ENCODE measurements at places on chromosomes 5 and 9.

DNA sequence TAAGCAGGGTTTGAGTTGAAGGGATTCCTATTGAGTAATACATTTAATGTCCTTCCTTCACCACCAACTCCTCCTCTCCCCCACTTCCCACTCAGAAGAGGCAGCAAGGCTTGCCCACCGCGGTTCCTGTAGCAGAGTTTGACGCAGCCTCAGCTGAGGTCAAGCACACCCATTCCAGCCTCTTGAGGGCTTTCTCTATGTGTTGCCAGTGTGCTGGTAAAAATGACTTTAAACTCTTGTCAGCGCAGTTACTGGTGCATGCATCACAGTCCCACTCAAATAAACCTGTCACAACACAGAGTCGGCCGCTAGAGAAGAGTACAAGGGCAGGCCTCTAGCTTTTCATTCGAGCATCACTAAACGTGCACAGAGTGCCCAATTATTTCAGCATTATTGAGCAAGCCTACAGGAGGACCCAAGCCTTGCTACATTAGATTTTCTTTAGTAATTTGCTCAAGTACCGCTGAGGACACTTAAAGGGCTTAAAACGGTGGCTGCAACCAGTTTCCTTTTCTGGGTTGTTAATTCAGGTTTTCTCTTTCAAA is 79.6 kb downstream of the TLE4 start:
- peak; percentile 46 for DNase-seq

DNA sequence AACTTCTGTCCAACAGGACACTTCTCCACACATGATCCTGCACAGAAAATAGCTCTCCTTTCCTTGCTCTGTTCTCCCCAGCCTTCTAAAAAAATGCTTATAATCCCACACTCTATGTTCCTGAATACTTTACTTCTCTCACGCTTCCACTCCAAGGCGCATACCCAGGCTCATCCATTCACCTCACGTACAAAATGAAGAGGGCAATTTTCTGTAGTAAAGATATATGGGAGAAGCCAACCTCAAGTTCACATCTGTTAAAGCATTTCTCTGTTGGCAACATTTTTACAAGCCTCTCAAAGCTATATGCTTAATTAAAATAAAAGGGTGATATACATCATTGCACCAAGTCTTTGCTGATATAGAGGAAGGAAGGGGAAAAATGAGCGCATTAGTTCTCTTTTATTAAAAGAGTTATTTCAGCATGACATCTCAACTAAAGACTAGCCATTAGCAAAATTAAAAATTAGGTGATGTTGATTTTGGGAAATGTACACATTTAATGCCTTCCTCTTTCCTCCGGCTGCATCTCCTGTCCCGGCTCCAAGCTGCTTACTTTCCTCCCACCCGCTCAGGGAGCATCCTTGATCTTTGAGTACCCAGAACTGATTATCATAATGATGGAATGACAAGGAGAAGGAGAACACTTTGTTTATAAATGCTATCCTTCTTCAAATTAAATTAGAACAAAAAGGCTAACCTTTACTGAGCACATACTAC is 342.1 kb upstream of the PANK3 start:
- DNase-seq: no peak

- DNase-seq: no peak
Measured at GRCh38 chr5:140571105-140571504, 6.5 kb downstream of the SLC35A4 start.

GRCh38 chr9:123505496-123505895 is 149.5 kb downstream of the CRB2 start:
- DNase-seq: peak; percentile 7

- no peak for DNase-seq
Measured at GRCh38 chr5:180499684-180500083, 5.5 kb downstream of the CNOT6 start.

Data from EH (cell line).